ENCODE measurements at places on chromosomes 4 and X.

GRCh38 chr4:74056114-74056857 is 17.8 kb upstream of the CXCL3 start:
- no peak for DNase-seq

DNA sequence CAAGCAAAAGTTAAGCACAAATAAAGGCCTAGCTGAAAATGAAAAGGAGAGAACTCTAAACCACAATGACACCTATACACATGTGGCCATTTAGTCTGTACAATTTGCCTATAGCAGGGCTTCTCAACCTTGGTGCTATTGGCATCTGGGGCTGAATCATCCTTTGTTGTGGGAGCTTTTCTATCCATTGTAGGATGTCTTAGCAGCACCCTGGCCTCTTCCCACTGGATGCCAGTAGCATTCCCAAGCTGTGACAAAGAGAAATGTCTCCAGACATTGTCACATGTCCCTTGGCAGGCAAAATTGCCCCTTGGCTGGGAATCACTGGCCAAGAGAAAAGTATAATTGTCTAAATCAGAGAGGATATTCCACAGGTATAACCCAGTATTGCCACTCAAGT is 13.5 kb upstream of the PRPS2 start:
- DNase-seq, result no peak

GRCh38 chr4:7381890-7382633 is 52.7 kb downstream of the PSAPL1 start:
- DNase-seq, result no peak

DNA sequence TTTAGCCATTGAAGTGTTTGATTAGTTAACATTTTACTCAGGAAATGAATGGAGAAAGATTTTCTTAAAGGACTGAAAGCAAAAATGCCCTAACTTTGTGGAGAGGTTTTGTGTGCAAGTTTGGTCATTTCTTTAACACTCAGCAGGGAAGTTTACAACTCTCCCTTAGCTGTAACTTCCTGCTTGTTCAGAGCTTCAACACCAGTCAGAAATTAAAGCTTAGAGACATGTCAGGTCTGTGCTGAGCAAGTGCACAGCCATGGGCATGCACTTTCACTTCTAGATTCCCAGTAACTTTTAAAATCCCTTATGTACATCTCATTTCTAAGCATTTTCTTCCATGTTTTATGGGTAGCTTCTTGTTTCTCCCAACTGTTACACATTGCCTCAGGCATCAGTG is 326.0 kb downstream of the ACTRT1 start:
- no peak for DNase-seq

- DNase-seq, result peak; percentile 20
Measured at GRCh38 chrX:103831803-103832544, at the start of gene RAB9B. Gene RAB9B (minus strand): TSS chrX:103832257. CDS start chrX:103825784, 6,473 bp downstream.

GRCh38 chr4:83989835-83990234 is 453.9 kb downstream of the GPAT3 start:
- DNase-seq, result no peak

GRCh38 chr4:149168645-149169044 is 647.0 kb downstream of the IQCM start:
- no peak for DNase-seq

- no peak for DNase-seq
Measured at GRCh38 chrX:132165651-132166050, 37.8 kb upstream of the FRMD7 start.

DNA sequence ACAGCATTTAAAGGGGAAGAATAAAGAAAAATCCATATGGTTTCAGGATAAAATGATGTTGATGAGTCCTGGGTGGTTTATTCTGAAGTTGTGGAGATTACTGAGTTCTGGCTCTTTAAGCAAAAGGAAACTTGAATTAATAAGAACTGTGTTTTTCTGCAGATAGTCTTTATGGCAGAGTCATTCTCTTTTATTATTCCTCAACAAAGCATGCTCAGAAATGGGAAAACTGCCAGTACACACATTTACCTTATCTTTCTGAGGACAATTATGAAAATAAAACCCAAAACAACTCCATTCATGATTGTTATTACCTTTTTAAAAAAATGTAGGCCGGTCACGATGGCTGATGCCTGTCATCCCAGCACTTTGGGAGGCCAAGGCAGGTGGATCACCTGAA is 58.5 kb downstream of the ADD1 start:
- DNase-seq, result no peak

All from heart right ventricle (tissue), 16 donors.